ENCODE measurements at places on chromosomes 2 and 18. TPM values are rescaled to one million over a fixed set of nuclear protein-coding genes. Genes with fewer than 3 reads are reported as not detected.

GAD1 gene
- not detected for total RNA-seq

B3GNT7 gene
- not detected for total RNA-seq

LOXL3 gene
- total RNA-seq = 1.1 TPM

DYNAP gene
- not detected for total RNA-seq

SAG gene
- 1.7 TPM for total RNA-seq

MYO7B gene
- total RNA-seq = not detected

TWIST2 gene
- not detected for total RNA-seq

KCNS3 gene
- total RNA-seq = not detected

PROKR1 gene
- total RNA-seq = not detected

PARD6G gene
- 0.20 TPM for total RNA-seq

SPRED2 gene
- 6.3 TPM for total RNA-seq

MROH2A gene
- not detected for total RNA-seq

KLHL41 gene
- total RNA-seq = not detected

FLACC1 gene
- 7.0 TPM for total RNA-seq

ORC2 gene
- total RNA-seq = 32.7 TPM

RAB6C gene
- total RNA-seq = not detected

PAX8 gene
- total RNA-seq = 1.8 TPM

TEX44 gene
- total RNA-seq = not detected

SLC23A3 gene
- 1.3 TPM for total RNA-seq

ZNF521 gene
- 1.8 TPM for total RNA-seq

KRCC1 gene
- total RNA-seq = 11.8 TPM

FAP gene
- total RNA-seq = not detected

SLC11A1 gene
- 0.54 TPM for total RNA-seq

PPP3R1 gene
- total RNA-seq = 68.2 TPM

SGPP2 gene
- 8.3 TPM for total RNA-seq

ANKRD62 gene
- total RNA-seq = not detected

CHRNG gene
- not detected for total RNA-seq

TLX2 gene
- total RNA-seq = not detected

IKZF2 gene
- total RNA-seq = 225 TPM

ZNF396 gene
- total RNA-seq = not detected

DSC3 gene
- not detected for total RNA-seq

ITGB6 gene
- not detected for total RNA-seq

TMEM200C gene
- total RNA-seq = not detected

ST8SIA3 gene
- not detected for total RNA-seq

SCYGR4 gene
- not detected for total RNA-seq

PAX3 gene
- not detected for total RNA-seq

CHRNA1 gene
- 0.25 TPM for total RNA-seq

ARHGEF33 gene
- total RNA-seq = not detected

NEU2 gene
- not detected for total RNA-seq

SDC1 gene
- not detected for total RNA-seq

GBX2 gene
- not detected for total RNA-seq

DHRS9 gene
- not detected for total RNA-seq

ALPP gene
- total RNA-seq = not detected

INHBB gene
- total RNA-seq = not detected

NTSR2 gene
- not detected for total RNA-seq
